ENCODE measurements at places on chromosomes 3 and 15. TPM values are rescaled to one million over a fixed set of nuclear protein-coding genes. Genes with fewer than 3 reads are reported as not detected.

ABHD17C gene
- 20.8 TPM for total RNA-seq

QTRT2 gene
- 15.0 TPM for total RNA-seq

FSD2 gene
- total RNA-seq = not detected

HRG gene
- not detected for total RNA-seq

DZIP3 gene
- total RNA-seq = 84.0 TPM

CD86 gene
- total RNA-seq = 1.8 TPM

GP5 gene
- under 0.01 TPM for total RNA-seq

NR2E3 gene
- total RNA-seq = not detected

GOLGA6L10 gene
- 2.5 TPM for total RNA-seq

CFAP100 gene
- 6.5 TPM for total RNA-seq

STXBP5L gene
- 23.8 TPM for total RNA-seq

RAB7A gene
- total RNA-seq = 55.6 TPM

LTK gene
- total RNA-seq = 0.23 TPM

ITGA11 gene
- 0.92 TPM for total RNA-seq

RNF168 gene
- 24.0 TPM for total RNA-seq

HCLS1 gene
- 4.6 TPM for total RNA-seq

ZNF639 gene
- 80.5 TPM for total RNA-seq

ZNF35 gene
- total RNA-seq = 18.9 TPM

MNS1 gene
- total RNA-seq = 4.8 TPM

FMN1 gene
- total RNA-seq = 2.1 TPM

USP4 gene
- 29.5 TPM for total RNA-seq

AGBL1 gene
- 3.0 TPM for total RNA-seq

TGM4 gene
- total RNA-seq = not detected

NR1I2 gene
- 0.23 TPM for total RNA-seq

SGO1 gene
- 3.5 TPM for total RNA-seq

SCG5 gene
- 157 TPM for total RNA-seq

SLC7A14 gene
- total RNA-seq = 32.1 TPM

SLC28A2 gene
- total RNA-seq = not detected

TNFAIP8L3 gene
- 5.5 TPM for total RNA-seq

TTC14 gene
- 46.1 TPM for total RNA-seq

ADGRG7 gene
- not detected for total RNA-seq

FOXB1 gene
- 2.1 TPM for total RNA-seq

MEGF11 gene
- total RNA-seq = 6.9 TPM

ADCY5 gene
- 58.6 TPM for total RNA-seq

HMG20A gene
- 49.1 TPM for total RNA-seq

APOD gene
- 10.6 TPM for total RNA-seq

POC1A gene
- 5.1 TPM for total RNA-seq

FBXL2 gene
- 82.8 TPM for total RNA-seq

LRRK1 gene
- total RNA-seq = 3.0 TPM

GOLIM4 gene
- 31.6 TPM for total RNA-seq

MUC20 gene
- total RNA-seq = 3.5 TPM

CPN2 gene
- not detected for total RNA-seq
